ENCODE measurements at places on chromosomes 5 and 9. TPM values are rescaled to one million over a fixed set of nuclear protein-coding genes. Genes with fewer than 3 reads are reported as not detected.

EQTN gene
- not detected for total RNA-seq

KCNMB1 gene
- not detected for total RNA-seq

BHMT2 gene
- not detected for total RNA-seq

- DNase-seq = no peak
Measured at GRCh38 chr5:54927097-54927746, 58.2 kb downstream of the ESM1 start.

DNA sequence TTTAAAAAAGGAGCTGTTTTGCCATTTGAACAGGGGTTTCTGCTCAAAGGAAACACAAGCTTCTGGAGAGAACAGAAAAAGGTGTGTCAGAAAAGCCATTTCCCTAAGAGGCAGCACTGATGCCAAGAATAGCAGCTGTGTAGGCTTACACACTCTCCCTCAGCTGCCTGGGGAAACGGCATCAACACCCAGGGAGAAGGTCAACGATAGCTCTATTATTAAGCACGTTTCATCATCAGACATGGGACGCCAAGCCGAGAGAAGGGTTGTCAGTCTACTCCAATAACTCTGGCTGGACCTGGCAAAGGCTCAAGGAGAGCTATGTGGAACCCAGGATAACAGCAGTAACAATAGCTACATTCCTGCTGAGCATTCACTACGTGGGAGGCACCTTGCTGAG, 314.2 kb downstream of the CDK5RAP2 start:
- no peak for DNase-seq

Measured in activated CD4-positive, alpha-beta T cell treated with anti-CD3 and anti-CD28 coated beads, Interleukin-2, amount 10 ng/mL, durations not matched to agents 7 days and 5 days (primary cell).